ENCODE measurements at places on chromosomes 7 and 10. TPM values are rescaled to one million over a fixed set of nuclear protein-coding genes. Genes with fewer than 3 reads are reported as not detected.
A peak's percentile ranks its signal among the peaks of the same experiment; 100 is the strongest.

MICALL2 gene
- total RNA-seq, result 3.3 TPM

ACTL6B gene
- not detected for total RNA-seq

LIPK gene
- not detected for total RNA-seq

ANKRD16 gene
- total RNA-seq, result 8.4 TPM

TAS2R38 gene
- not detected for total RNA-seq

MCM10 gene
- total RNA-seq, result 0.17 TPM

RPEL1 gene
- total RNA-seq, result not detected

WIPF3 gene
- total RNA-seq, result not detected

ALOX5 gene
- total RNA-seq, result 3.3 TPM

GRCh38 chr7:68823996-68824780, 774.1 kb upstream of the AUTS2 start:
- H3K4me1 ChIP-seq, result no peaks in the 10 kb centered on the region
- no peaks in the 10 kb centered on the region for H3K27me3 ChIP-seq
- no peak overlapping the region for H3K4me3 ChIP-seq
- DNase-seq, result no peak
- no peaks in the 10 kb centered on the region for H3K36me3 ChIP-seq

DNA sequence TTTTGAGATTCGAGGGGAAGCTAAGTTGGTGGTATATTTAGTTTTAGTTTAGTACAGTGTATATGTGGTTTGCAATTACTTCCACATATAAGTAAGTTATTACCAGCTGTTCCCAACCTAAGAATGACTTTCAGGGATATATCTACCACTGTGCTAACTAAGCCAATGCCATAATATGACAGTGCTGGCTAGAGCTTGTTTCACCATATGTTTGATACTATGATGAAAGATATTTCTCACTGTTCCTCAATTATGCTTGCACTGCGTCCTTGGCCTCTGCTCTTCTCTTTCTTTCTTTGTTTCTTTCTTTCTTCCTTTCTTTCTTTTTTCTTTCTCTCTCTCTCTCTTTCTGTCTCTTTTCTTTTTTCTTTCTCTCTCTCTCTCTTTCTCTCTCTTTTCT, 113.8 kb upstream of the SKAP2 start:
- H3K36me3 ChIP-seq, result no peaks in the 10 kb centered on the region
- no peak overlapping the region for H3K4me3 ChIP-seq
- H3K27me3 ChIP-seq, result no peaks in the 10 kb centered on the region
- H3K27ac ChIP-seq, result no peak overlapping the region
- no peak for DNase-seq
- H3K4me1 ChIP-seq, result no peaks in the 10 kb centered on the region

DNA sequence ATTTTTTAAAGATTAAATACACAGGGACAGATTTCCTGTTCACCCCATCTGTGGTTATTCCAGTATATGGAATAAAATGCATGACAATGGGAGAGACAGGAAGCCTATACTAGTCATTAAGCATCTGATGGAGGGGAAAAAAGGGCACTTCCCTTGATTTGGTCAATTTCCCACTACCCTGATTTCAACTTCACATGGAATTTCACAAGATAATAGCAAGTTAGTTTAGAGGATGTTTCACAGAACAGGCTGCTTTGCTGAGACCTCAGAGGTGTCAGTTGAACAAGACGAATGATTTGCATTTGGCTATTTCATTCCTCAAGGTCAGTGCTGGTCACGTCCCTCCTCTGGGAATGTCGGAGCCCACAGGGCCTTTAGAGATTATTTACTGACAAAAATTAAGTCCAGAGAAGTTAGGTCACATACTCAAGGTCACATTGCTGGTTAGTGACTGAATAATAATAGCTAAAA, 4.7 kb upstream of the ITPRIP start:
- H3K4me3 ChIP-seq, result no peak overlapping the region
- no peak for DNase-seq
- no peak overlapping the region for H3K27ac ChIP-seq

- no peak overlapping the region for H3K27ac ChIP-seq
- H3K36me3 ChIP-seq, result no peaks in the 10 kb centered on the region
- DNase-seq, result no peak
- no peaks in the 10 kb centered on the region for H3K27me3 ChIP-seq
- no peak overlapping the region for H3K4me3 ChIP-seq
Observed at GRCh38 chr7:142689439-142690120, 59.7 kb upstream of the PRSS1 start.

DNA sequence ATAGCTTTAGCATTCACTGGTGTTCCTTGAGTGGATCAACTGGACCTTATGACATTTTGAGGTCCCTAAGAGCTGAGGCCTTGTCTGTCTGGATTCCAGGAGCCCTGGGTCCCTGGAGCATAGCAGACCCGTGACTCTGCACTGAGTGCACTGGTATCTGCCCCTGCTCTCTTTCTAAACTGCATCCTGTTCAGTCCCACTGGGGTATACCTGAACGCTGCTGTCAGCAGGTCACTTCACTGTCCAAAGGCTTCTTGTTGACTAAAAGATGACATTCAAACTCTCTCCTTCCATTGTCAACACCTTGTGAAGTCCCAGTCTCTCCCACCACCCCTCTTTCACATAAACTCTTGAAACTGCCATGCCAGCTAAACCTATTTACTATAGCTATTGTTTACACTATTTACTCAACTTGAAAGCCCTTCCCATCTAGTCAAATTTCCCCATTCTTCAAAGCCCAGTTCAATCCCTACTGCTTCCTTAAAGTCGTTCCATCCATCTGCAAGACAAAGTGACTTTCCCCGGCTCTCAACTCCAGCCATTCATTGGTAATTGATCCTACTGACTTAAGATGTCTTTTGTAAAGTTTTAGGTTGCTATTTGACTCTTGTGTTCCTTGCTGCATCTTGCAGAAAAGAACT, 523.3 kb downstream of the KCNMA1 start:
- H3K27me3 ChIP-seq, result no peaks in the 10 kb centered on the region
- no peak for DNase-seq
- no peaks in the 10 kb centered on the region for H3K36me3 ChIP-seq

DNA sequence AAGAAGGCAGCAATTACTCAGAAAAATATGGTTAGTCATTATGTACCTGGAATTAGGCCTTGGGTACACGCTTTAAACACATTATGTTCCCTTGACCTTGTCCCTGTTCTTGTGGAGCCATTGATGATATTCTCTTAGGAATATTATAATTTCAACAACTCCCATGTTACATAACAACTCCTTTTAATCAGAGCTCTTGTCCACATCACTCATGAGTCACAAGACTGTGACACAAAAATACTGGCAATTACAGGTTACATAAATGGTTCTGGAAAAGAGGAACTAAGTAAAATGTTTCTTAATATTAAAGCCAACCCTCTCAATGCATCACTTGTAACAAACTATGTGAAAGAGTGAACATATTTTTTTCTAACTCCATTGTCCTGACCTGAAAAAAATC, 143.8 kb upstream of the PCLO start:
- H3K36me3 ChIP-seq, result no peaks in the 10 kb centered on the region
- no peak overlapping the region for H3K27ac ChIP-seq
- no peaks in the 10 kb centered on the region for H3K27me3 ChIP-seq
- H3K4me1 ChIP-seq, result no peaks in the 10 kb centered on the region

DNA sequence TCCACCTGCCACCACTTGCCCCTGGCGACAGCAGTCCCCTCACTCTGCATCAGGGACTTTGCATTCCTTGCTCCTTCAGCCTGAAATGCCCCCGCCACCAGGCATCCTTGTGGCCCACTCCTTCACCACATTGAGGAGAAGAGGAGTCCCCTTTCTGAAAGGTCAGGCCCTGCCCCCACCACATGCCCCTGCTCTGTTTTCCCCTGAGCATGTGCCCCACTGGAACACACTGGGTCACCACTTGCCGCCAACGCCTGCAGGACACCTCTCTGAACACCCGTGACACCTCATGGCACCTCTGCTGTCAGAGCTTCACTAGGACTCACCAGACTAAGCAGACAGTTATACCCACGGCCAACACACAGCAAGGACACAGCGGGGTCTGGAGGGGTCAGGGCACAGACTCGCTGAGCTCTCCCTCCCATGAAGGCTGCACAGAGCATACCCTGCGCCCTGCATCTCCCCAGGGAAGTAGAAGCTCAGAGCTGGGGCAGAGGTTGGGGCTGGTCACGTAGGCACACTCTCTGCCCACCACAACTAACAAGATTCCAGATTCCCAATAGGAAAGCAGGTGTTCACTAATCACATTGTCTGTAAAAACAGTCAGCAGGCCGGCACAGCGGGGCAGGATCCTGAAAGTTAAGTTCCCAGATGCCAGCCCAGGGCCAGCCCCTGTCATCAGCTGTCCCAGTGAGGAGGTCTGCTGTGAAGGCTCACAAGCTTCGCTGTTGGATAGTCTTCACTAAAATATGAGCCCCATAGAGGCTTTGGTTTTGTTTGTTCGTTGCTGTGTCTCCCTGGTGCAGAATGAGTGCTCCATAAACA, 5.8 kb upstream of the AOC1 start:
- no peaks in the 10 kb centered on the region for H3K27me3 ChIP-seq
- H3K36me3 ChIP-seq, result no peaks in the 10 kb centered on the region
- DNase-seq, result no peak

DNA sequence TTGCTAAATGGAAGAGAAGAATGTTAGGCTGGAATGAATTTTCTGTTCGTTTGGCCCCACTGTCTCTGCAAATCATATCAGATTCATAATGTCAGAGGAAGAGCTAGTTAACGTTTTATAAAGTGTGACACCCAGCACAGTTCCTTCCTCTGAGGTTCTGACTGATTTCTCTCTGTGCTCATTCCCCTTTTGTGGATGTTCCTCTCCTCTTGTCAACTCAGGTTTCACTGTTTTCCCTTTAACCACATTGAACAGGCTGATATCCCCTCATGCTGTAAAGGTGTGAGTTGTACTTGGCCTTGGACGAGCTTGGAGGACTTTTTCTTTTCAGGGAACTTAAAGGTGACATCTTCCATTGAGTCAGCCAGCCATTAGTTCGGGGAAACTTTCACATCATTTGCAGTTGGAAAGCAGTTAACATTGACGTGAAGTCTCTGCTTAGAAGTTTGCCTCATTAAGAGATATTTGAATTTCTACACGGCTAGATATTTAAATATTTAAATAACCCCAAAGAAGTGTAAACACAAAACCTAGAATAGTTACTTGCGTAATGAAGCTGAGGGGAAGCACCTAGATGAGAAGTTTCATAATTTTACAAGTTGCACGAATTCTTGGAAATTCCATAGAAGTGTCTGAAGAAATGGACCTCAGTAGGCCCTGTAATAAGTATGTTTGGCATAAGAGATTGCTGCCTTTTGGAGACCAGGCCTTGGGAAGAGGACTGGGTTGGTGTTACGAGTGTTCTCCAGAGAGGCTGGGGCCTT, 101.5 kb upstream of the EGR2 start:
- no peak overlapping the region for H3K27ac ChIP-seq

- H3K27ac ChIP-seq, result no peak overlapping the region
- no peaks in the 10 kb centered on the region for H3K36me3 ChIP-seq
- H3K27me3 ChIP-seq, result no peaks in the 10 kb centered on the region
- peaks cover 5% of the 10 kb centered on the region for H3K4me1 ChIP-seq
- H3K4me3 ChIP-seq, result no peak overlapping the region
- no peak for DNase-seq
Observed at GRCh38 chr10:110912374-110912773, 6.6 kb downstream of the BBIP1 start.

- no peak overlapping the region for H3K4me3 ChIP-seq
- H3K4me1 ChIP-seq, result no peaks in the 10 kb centered on the region
- H3K36me3 ChIP-seq, result no peaks in the 10 kb centered on the region
- no peak overlapping the region for H3K27ac ChIP-seq
Observed at GRCh38 chr10:6364893-6365292, 162.2 kb downstream of the PFKFB3 start.

DNA sequence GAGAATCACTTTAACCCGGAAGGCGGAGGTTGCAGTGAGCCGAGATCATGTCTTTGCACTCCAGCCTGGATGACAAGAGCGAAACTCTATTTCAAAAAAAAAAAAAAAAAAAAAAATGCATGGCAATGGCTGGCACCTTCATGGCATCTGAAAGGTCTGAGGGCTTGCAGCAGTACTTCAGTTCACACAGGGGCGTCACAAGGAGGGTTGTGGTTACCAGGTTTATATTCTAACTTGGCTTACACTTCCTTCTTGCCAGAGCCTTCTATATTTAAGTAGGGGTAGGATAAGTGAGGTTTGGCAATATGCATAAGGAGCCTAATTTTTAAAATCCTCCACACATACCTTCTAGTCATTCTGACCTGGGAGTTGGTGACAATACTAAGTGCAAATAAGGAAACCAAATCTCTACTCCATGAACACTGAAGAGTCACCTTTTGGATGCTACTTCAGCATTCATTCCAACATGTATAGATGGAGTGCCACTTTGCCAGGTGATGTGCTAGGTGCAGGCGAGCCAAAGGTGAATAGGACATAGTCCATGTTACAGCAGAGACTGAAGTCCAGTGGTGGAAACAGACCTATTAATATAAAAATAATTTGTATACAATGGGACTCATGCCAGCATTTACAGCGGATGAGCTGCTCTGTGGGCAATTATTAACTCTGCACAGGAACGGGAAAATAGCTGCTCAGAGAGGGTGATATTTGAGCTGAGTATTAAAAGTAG, 57.8 kb upstream of the PDCD4 start:
- H3K4me3 ChIP-seq, result no peak overlapping the region

- no peak overlapping the region for H3K27ac ChIP-seq
- H3K4me1 ChIP-seq, result no peaks in the 10 kb centered on the region
- peaks cover 13% of the 10 kb centered on the region for H3K36me3 ChIP-seq
- DNase-seq, result no peak
Observed at GRCh38 chr7:127886248-127886647, 145.0 kb downstream of the LRRC4 start.

DNA sequence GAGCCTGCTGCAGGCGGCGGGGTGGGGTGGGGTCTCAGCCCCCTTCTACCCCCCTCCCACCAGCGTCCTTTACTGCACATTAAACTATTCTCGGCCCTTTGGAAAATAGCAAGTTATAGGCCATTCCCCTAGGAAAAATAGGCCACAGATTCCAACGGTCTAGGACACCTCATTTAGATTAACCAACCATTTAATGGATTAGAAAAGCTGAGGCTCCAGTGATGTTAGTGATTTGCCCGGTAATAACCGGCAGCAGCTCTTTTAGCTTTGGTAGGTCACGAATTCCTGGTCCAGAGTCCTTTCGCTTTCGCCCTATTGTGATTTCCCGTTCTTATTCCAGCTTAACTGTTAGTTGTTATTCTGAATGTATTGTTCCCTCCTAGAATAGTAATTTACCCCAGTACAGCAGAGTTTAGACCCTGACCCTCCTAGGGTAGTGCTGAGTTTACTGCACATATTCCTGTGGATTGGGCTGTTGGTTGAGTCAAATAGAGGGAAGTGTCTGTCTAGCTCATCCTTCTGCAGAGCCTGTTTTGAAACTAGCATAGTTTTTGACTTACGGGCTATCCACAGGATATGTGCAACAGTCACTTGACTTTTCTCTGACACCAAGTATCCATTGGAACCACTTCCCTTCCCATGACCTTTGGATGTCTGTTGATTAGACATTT, 754 bp downstream of the GSTO1 start:
- no peaks in the 10 kb centered on the region for H3K27me3 ChIP-seq
- peak overlapping the region; percentile 45 for H3K4me3 ChIP-seq
- no peak for DNase-seq
- peaks cover 54% of the 10 kb centered on the region for H3K4me1 ChIP-seq

GRCh38 chr10:71854031-71854430, 3.0 kb upstream of the PSAP start:
- peaks cover 15% of the 10 kb centered on the region for H3K4me1 ChIP-seq
- H3K4me3 ChIP-seq, result no peak overlapping the region
- H3K36me3 ChIP-seq, result no peaks in the 10 kb centered on the region
- H3K27me3 ChIP-seq, result no peaks in the 10 kb centered on the region
- no peak for DNase-seq
- H3K27ac ChIP-seq, result no peak overlapping the region

GRCh38 chr7:30556840-30557239, 37.8 kb upstream of the GARS1 start:
- peaks cover 7% of the 10 kb centered on the region for H3K36me3 ChIP-seq
- no peaks in the 10 kb centered on the region for H3K27me3 ChIP-seq
- no peak for DNase-seq
- H3K4me1 ChIP-seq, result no peaks in the 10 kb centered on the region

Data from CD4-positive, alpha-beta memory T cell (primary cell).